Kidney epithelial cell (primary cell): ENCODE measurements at places on chromosomes 12 and 14. TPM values are rescaled to one million over a fixed set of nuclear protein-coding genes. Genes with fewer than 3 reads are reported as not detected.

ENO2 gene
- total RNA-seq: 27.0 and 33.7 TPM in 2 replicates

DNA sequence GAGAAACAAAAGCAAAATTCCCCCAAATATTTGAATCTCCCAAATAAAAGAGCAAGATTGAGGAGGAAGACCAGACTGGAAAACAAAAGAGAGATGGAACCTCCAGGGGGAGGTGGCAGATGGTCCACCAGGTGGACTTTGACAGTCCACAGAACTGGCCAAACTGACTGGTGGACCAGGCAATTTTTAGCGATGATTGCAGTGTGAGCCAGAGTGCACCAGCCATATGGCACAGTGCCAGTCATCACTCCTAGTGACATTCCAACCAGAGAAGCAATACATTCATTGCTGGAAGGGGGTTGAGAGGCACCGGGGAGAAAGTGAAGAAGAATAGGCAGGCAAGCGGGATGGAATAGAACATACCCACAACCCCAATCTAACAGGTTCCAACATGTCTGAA is 182.9 kb downstream of the EXOC5 start:
- no peak for DNase-seq

DNA sequence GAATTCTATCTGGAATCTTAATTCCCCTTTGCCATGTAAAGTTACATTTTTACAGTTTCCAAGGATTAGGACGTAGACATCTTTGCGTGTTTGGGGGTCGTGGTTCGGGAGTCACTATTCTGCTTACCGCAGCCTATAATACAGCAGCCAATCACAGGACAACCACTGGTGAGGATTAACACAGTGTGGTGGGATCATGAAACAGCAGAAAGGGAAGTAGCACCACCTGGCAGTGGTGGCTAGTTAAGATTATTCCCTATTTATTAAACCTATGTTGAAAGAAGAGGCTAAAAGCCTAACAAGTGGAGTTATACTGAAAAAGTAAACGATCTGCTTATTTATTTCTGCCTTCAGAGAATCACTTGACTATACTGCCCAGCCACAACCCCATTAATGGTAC is 71.7 kb downstream of the IPO8 start:
- no peak for DNase-seq

DNA sequence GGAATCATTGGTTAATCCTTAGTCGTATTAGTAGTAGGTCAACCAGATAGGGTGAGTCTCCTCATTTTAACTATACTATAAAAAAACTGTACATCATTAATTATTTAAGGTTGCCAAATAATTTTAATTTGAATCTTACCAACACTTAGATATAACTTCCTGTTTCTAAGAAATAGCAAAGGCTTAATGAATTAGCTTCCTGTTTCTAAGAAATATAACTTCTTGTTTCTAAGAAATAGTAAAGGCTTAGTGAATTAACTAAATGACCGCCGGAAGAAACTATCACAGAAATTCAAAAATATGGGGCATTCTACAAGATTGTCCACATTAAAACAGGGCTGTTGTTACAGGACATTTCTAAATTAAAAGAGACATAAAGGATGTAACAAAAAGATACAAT is 392.9 kb upstream of the FOXG1 start:
- no peak for DNase-seq

DNA sequence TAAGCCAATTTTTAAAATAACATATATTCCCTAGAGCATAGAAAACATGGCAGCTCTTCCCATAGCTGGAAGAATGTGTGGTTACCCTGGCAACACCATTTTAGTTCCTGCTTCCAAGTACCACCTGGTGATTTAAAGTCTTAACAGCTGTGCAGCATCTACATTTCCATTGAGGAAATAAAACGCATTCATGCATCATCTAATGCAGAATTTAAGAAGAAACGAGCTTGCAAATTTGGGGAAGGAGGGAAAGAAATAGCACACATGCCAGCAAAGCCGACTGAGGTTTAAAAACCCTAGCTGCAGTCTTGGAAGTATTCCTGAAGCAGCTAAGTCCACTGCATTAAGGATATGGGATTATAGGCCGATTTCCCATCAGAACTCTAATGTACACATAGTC is 22.8 kb upstream of the SLC38A2 start:
- no peak for DNase-seq

GRCh38 chr12:56723889-56724700 is 1.0 kb downstream of the NACA start:
- DNase-seq: peak; percentile 25

DNA sequence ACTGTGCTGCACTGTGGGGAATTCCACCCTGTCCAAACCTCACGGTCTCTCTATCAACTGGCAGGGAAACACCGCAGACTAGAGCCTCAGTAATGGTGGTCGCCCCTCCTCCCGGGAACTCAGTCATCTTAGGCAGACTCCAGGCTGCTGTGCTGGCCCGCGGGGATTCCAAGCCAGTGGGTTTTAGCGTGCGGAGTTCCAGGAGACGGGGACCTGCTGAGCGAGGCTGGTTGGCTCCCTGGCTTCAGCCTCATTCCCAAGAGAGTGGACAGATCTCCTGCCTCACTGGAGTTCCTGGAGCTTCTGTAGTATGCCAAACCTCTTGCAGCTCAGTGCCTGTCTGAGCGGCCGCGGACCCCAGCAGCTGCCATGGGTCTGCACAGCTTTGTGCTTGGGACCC is 455.6 kb downstream of the CCDC91 start:
- DNase-seq: no peak

DNA sequence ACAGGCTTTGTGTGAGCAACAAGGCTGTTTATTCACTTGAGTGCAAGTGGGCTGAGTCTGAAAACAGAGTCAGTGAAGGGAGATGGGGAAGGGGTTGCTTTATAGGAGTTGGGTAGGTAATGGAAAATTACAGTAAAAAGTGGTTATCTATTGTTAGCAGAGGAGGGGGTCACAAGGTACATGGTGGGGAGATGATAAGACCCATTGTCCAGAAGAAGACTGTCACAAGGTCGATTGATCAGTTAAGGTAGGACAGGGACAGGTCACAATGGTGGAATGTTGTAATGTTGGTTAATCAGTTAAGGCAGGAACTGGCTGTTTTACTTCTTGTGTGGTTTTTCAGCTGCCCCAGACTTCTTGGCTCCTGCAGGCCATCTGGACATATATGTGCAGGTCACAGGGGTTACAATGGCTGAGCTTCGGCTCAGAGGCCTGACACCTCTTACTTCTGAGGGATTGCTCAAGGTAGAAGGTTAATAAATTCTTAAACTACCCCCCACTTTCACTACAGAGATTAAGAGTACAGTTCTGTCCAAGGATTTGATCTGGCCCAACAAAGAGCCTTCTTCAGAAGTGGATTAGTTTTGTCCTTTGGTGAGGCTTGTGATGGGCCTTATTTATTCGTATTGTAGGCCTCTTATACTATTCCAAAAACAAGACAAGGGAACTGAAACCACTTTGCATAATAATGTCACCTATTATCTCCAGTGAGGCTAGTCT is 13.8 kb upstream of the DHRS4 start:
- no peak for DNase-seq

DNA sequence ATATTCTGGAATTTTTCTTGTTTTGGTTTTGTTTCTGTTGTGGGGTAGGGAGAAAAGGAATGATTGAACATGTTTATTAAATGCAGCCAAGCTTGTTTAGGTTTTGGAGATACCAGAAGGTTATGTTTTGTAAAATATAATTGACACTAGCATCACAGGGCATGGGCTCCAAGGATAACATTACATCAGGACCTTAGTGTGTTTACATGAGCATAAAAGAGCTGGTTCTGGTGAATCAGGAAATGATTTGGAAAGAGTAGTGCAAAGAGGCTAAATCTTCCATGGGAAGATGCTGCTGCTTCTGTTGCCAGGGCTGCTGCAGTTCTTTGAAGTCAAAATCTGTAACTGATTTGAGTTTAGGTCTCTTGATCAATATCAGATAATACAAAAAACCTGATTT is 118.7 kb downstream of the ETNK1 start:
- no peak for DNase-seq

DNA sequence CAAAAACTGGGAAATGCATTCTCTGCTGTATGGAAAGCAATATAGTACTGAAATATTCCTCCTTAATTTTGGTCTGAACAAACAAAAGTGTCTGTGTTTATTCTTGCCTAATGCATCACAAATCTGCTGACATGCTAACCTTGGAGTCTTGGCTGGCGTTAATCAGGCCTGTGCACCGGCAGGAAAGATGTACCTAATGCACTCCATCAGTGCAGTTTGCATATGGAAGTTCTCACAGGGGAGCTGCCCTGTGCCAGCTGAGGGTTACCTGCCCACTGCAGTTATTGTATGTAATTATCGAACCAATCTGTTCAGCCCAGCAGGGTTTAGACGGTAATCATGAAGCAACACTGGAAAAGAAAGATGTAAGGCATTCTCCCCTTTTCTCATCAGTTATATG is 76.9 kb downstream of the VRK1 start:
- no peak for DNase-seq
